Hepatocyte (in vitro differentiated cells): ENCODE measurements at places on chromosomes 12 and 14. TPM values are rescaled to one million over a fixed set of nuclear protein-coding genes. Genes with fewer than 3 reads are reported as not detected.

DNA sequence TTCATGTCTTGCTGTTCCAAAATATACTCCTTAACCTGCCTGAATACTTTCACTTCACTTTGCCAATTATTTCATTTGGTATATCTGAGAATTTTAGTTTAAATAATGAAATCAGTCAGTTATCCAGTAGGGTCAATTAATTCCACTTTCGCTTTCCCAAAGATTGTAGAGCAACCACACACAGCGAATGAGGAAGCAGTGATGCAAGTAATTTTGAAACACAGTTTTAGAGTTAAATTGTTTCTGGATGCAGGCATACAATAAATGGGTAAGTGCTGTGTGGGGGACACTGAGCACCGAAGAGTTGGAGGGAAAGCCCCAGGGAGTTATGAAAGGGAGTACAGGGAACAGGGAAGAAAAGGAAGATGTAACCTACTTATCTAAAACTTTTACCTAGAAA, 62.8 kb downstream of the TSHR start:
- DNase-seq: no peak

DNA sequence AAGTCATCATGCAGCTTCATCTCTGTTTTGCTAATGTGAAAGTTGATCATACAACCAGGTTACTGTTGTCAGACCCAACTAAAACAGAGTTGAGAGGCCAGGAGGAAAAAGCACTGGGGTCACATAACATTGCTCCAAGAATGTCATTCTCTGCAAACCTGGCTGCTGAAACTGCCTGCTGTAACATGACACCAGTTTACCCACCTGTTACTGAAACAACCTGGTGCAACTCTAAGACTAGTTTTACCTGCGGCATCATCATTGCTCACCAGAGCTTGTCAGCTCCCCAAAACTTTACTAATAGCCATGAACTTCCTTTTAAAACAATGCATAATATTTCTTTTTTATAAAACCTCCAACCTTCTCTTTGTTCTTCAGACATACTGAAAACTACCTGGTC, 30.7 kb upstream of the DEGS2 start:
- DNase-seq: no peak

- DNase-seq: no peak
These were observed 140.5 kb downstream of the OTOGL start for GRCh38 chr12:80239867-80240266.

- no peak for DNase-seq
These were observed 122.0 kb downstream of the AACS start for GRCh38 chr12:125187148-125187745.

GRCh38 chr12:12874029-12874428, 17.3 kb upstream of the GPRC5A start:
- no peak for DNase-seq

- DNase-seq: no peak
These were observed 438 bp upstream of the EGLN3 start for GRCh38 chr14:33951183-33951840.

GRCh38 chr14:55665067-55665675, 85.2 kb downstream of the KTN1 start:
- DNase-seq: no peak

DNA sequence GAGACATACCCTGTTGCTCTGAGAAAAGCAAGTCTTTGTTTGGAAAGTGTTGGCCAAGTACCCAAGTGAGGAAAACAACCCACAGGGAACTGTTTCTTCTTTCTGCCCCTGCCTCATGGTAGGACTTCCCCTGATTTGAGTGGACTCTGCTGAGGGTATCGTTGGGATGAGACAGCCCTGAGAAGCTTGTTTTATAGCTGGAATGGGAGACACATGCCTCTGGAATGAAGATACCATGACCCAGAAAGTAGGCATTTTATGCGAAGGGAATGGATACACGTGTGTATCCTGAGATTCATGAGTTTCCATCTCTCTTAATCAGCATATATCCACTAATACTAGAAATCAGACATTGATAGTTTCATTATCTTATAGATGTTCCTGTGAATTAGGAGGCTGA, 382.3 kb downstream of the ATP23 start:
- no peak for DNase-seq

GRCh38 chr14:76901171-76902055, 75.2 kb downstream of the LRRC74A start:
- peak; percentile 47 for DNase-seq

- no peak for DNase-seq
These were observed 455.6 kb upstream of the SEL1L start for GRCh38 chr14:81989211-81989610.

GRCh38 chr12:126676434-126676833, 1590.5 kb upstream of the TMEM132C start:
- DNase-seq: no peak

DNA sequence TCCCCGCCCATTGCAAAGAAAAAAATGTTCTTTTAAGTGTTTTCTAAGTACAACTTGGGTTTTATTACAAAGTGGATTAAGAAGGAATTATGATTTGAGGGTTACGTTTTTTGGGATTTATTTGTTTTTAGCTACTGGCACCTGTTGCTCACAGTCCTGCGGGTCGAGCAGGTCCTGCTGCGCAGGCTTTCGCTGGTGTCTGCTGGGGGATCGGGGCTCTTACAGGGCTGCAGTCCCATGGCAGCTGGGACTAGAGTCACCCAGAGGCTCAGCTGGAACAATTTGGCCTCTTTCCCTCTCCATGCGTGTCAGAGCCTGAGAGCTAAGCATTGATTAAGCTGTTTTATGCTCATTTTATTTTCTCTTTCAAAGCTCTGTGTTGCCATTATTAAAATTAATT, 55.6 kb upstream of the DYNC1H1 start:
- no peak for DNase-seq

- DNase-seq: peak; percentile 5
These were observed 350.1 kb upstream of the ATP2B1 start for GRCh38 chr12:90058704-90059103.

DNA sequence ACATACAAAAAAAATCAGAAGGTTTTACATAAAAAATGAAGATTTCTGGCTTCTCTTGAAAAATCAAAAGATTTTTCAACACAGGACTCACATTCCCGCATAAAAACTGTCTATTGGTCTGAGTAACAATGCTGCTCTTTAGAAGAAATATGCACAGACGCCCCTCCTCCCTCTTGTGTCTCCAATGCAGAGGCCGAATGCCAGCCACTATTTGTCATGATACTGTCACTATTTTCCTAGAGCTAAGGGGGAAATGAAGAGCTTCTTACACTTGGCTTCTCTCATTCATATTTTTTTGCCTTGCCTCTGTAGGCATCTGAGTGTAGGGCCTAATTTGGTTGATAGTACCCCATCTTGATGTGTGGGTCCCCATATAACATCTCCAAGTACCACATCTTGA, 98.0 kb downstream of the BBS10 start:
- no peak for DNase-seq

DNA sequence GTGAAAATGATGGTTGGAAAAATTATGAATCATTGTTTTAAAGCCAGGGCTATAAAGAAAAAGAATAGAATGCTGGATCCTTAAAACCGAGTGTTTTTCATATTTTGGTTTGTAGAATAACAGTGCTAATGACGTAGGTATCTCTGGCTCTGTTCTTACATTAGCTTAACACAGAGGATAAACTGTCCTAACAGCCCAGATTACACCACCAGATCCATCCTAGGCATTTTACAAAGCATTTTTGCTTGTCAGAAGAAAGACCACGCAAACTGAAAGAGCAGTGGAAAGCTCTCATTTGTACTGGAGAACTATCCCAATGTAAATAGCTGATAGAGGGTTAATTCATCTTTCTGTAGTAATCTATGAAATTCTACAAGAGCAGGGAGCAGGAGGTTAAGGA, 13.6 kb downstream of the IFT81 start:
- DNase-seq: peak; percentile 33

DNA sequence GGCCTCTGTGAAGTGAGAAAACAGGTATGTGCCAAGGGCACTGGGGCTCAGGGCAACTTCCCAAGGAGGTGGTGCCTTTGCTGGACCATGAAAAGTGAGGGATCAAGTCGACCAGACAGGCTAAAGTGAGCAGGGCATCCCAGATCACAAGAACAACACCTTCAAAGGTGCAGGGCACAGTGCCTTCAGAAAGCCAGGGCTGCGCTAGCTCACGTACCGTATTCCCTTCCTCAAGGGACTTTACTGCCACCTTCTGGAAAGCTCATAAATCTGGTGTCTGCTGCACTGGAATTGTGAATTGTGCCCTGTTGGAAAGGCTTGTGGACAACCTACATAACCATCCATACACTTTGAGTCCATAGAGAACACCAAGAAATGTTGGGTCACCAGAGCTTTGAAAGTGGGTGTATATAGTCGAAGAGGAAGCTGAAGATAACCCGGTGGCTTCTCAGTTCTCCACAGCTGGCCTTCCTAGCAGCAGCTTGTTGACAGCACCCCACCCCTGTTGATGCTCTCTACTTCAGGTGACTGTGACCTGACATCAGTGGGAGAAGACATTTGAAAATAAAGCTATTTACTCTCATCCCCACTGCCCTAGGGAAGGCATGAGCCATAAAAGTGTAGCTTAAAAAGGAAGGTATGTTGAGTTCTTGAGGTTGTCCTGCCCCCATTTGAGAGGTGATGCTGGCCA, 24.5 kb downstream of the FIGNL2 start:
- DNase-seq: peak; percentile 82

DNA sequence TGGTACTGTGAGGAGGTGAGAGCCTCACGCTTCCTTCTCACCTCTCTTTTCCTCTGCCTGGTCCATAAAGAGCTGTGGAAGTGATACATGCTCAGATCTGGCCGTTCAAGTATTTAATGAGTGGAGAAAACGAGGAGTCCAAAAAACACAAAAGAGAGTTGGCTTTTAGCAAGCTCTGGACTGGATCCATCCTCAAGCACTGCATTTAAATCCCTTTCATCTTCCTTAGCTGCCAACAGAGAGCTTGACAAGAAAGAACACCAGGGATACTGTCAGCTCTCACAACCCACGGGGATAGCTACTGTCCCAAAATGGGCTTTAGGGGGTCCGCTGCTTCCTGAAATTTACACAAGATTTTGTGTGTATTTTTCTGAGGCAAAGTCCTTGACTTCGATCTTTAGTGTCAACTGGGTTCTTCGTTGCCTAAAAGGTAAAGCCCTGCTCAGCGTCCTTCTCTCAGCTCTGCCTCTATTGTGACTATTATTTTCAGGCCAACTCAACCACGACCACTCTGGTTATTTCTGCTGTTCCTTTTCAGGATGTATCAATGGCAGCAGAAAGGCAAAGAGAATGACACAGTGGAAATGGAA, 120.9 kb downstream of the TMTC1 start:
- DNase-seq: no peak

GRCh38 chr12:122869207-122869973, 26.5 kb downstream of the VPS37B start:
- no peak for DNase-seq

GRCh38 chr12:124856132-124856841, 7.4 kb downstream of the SCARB1 start:
- no peak for DNase-seq

GRCh38 chr14:90204516-90204915, 51.8 kb upstream of the PSMC1 start:
- DNase-seq: no peak

Gene KRT7
- 12.6 and 27.1 TPM in 2 replicates for total RNA-seq

Gene KRT4
- total RNA-seq: 8.7 and 9.6 TPM in 2 replicates

Gene PRH2
- not detected in 2 replicates for total RNA-seq

Gene LTB4R2
- total RNA-seq: 3.3 and 3.6 TPM in 2 replicates

Gene METTL25
- 15.3 and 21.9 TPM in 2 replicates for total RNA-seq

Gene TAPBPL
- 8.2 and 11.7 TPM in 2 replicates for total RNA-seq

Gene TBC1D30
- 4.7 and 5.3 TPM in 2 replicates for total RNA-seq

Gene RPGRIP1
- total RNA-seq: 0.07 TPM in 1 of 2 replicates, not detected in the other

Gene DPPA3
- total RNA-seq: 0.23 TPM in 1 of 2 replicates, not detected in the other

Gene SYT1
- 1.8 and 2.5 TPM in 2 replicates for total RNA-seq

Gene TMTC3
- 33.7 and 35.5 TPM in 2 replicates for total RNA-seq
